ENCODE measurements at places on chromosomes 4 and X.

- DNase-seq = no peak
Measured at GRCh38 chrX:31353095-31353494, 281.3 kb upstream of the FTHL17 start.

- no peak for DNase-seq
Measured at GRCh38 chr4:74217365-74217764, 59.4 kb downstream of the MTHFD2L start.

DNA sequence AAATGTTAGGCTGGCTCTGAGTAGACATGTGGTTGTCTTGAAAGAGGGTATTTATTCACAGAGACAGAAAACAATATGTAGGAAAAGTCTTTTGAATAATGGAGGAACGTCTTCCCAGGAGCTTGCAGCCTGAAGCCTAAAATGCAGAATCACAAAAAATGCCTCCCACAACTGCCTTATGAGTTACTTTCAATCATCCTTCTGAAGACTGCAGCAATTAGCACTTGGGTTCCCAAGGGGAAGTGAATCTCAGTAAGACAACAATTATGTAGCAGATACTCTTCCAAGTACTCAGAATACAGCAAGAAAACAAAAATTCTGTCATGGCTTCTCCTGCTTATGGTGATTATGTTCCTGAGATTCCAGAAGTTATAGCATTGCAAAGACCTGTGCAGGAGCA, 166.6 kb upstream of the TBL1X start:
- DNase-seq = no peak

DNA sequence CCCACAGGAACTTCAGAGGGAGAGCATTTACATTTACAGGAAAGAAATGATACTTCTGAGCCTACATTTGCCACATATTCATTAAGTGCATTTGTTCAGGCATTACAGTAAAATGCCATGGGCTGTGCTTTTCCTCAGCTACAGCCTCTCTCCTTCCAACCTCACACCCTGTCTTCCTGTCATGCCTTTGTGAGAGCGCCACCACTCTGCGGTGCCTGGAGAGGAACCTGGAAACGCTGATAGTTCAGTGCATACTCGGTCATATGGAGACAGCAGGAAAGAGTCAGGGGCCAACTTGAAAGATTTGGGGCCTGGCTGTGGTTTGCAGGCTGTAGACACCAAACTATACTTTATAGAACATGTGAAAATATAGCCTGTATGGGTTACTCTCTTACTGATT, 40.5 kb downstream of the NFKB1 start:
- DNase-seq = no peak

All from retina (tissue), 1 donor.